ENCODE measurements at places on chromosomes 3 and 15. TPM values are rescaled to one million over a fixed set of nuclear protein-coding genes. Genes with fewer than 3 reads are reported as not detected.

DNA sequence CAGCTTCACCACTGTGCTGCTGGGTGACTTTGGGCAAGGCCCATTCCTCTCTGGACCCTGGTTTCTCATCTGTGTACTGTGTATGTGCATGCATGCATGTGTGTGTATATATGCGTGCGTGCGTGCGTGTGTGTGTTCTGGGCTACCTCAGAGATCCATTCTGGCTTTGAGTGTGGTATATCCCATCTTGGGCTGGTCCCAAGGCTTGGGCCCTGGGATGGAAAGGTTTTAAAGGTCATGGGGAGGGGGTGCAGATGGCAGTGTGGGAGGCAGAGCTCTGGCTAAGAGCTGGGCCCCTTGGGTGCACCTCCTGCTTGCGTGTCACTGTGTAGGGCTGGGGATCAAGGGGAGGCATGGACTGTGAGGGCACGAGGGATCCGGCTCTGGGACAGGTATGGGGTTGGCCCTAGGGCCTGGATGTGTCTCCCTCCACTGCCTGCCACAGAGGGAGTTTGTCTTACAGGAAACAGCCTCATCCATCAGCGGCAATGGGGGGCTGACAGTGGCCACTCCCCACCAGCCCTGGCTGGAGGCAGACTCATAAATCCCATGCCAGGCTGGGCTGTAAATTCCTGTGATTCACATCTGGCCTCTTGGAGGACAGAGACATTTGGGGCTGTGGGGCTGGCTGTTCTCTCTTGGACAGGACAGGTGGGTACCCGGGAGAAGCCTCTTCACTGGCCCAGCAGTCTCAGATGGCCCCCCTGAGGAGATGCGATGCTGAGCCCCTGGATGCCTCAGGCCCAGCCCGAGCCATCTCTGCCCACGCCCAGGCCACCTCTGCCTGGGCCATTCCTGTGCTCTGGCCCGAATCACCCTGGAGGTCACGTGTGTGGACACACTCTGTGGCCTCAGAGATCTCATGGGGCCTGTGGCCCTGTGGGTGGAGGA is 21.4 kb upstream of the CSPG4 start:
- DNase-seq: no peak

- DNase-seq: no peak
Measured at GRCh38 chr15:31173790-31174450, 72.4 kb upstream of the TRPM1 start.

DNA sequence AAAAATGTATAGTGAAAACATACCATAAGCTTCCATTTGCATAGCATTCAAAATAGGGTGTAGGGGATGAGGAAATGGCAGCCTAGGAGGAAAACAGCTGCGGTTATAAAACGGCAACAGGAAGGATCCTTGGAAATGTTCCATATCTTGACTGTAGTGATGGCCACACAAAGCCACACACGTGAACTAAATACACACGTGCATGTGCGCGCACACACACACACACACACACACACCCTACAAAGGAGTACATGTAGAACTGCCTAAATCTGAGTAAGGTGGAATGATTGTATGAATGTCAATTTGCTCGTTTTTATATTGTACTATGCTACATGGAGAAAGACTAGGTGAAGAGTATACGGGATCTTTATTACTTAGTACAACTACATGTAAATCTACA is 3.9 kb upstream of the IREB2 start:
- DNase-seq: no peak

DNA sequence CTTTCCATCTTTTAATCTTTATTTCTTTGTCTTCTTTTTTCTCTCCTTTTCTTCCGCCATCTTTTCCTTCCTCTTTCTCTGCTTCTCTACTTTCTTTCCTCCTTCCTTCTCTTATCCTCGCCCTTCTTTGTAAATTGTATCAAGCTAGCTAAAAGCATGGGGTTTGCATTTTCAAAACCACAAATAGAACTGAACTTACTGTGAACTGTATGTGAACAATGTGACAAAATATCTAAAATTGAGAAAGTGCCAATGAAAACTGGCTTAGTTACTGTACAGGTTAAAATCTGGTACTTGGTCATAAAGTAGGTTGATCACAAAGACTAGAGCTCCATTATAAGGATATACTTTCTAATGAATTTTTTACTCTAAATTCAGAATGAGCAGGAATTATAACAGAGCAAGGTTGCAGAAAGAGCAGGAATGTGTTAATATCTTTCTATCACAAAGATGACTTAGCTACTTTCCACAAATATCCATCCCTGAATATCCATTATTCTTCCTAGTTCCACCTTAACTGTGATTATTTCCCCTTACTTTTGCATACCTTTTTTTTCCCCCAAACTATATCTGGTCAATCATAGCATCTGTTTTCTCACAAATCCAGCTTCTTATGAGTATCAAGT is 122.4 kb downstream of the LSAMP start:
- DNase-seq: no peak

The EPHB3 gene
- polyA plus RNA-seq: 0.69 TPM
